T-helper 1 cell (primary cell): ENCODE measurements at places on chromosomes 13 and 19.

DNA sequence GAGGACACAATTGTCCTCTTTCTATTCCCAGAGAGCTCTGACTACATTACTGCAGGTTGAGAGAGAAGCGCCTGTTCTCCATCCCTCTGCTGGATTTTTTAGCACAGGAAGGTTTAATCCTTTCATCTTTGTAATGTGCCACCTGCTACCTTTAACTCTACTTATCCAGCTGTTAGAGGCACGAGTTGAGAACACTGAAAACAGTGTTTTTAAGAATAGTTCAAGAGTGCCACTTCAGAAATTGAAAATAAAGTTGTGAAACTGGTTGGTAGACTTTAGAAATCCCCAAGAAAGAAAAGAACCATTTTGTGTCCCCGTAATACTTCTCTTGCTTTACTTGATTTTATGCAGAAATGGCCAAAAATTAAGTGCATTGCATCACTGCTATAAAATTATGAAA, 20.6 kb downstream of the FREM2 start:
- DNase-seq, result no peak

- no peak for DNase-seq
Observed at GRCh38 chr19:14051980-14052379, 9.9 kb downstream of the PALM3 start.

DNA sequence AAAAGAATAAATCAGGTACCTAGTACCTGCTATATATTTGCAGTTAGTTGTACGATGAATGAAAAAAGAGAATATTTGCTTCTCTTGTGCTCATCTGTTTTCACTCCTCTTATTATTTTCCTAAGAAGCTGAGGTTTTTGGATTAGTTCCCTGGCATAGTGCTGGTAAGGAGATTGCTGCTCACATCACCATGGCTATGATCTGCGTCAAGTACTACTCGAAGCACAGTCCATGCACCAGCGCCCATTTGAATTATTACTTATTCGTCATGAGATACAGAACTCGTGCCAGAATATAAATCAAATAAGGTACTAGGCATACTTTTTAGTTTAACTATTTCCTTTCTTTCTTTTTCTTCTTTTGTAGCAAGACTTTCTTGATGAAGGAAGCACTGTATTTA, 7.1 kb downstream of the SERTM1 start:
- no peak for DNase-seq

DNA sequence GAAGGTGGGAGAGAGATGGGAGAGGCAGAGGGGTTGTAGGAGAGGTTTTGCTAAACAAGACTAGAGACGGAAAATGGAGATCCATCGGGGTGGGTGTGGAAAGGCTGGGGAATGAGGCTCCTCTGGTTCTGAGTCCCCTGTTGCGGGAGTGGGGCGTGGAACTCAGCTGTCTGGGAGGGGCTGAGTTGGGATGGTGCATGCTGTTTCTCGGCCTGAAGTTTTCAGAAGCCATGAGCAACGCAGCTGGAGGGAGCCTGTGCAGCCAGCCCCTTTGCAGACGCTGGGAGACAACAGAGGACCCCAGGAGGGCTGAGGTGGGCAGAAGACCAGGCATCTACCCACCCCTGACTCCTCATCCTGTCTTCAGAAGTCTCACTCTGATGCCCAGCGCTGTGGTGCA, 7.4 kb upstream of the GIPR start:
- DNase-seq, result no peak

GRCh38 chr13:52851137-52851962, 2.9 kb upstream of the PCDH8 start:
- DNase-seq, result peak; percentile 67
